SIG-M5 (cell line): ENCODE measurements at places on chromosomes 4 and X.

DNA sequence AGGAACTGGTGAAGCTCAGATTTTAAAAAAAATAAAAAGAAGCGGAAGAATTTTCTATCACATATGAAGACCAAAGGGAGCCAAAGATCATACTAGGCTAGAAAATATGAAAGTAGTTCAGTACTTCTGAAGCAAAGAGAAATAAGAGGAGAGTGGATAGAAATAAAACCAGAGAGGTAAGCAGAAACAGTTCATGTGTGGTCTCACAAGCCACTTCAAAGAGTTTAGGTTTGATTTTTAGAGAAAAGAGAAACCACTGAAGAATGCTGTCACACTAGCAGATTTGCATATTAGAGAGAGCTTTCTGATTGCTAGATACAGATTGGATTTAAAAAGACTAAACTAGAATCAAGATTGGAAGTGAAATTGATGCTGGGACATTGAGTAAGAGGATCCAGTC is 51.7 kb downstream of the GABRA3 start:
- no peak for DNase-seq

DNA sequence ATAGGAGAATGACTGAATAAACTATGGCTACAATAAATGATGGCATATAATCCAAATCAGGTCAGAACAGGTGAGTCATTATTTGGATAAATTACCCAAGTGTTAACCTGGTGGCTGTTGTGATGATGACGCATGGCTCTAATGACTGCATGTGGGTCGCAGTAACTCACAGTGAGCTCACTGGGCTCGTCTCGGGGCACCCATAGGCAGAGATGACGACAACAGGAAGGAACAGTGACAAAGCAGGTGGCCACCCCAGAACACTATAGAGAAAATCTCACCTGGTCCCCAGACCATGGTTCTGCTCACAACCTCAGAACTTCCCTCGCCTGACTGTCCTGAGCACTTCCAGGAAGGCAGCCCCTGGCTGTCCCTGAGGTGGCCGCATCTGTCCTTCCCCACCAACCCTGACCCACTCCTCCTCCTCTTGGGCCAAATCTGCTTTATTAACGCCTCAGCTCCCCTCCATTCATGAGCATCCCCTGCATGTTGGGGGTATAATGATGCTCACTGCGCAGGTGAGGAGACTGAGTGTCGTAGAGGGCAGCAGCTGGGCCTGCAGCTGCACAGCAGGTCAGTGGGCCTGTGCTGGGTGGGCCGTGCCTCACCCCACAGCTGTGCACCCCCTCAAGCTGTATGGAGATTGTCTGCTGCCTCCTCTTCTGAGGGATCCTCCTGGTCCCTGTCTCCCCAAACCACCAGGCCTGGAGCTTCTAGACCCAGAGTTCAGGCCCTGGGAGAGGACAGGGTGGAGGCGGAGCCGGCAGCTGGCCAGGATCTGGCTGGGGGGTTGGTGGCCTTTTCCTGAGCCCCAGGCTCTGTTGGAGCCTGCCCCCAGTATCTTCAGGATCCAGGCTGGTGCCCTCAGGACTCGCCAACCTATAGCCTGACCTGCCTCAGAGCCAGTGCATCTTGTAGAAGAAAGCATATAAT is 30.9 kb upstream of the FAM156A start:
- DNase-seq, result no peak

DNA sequence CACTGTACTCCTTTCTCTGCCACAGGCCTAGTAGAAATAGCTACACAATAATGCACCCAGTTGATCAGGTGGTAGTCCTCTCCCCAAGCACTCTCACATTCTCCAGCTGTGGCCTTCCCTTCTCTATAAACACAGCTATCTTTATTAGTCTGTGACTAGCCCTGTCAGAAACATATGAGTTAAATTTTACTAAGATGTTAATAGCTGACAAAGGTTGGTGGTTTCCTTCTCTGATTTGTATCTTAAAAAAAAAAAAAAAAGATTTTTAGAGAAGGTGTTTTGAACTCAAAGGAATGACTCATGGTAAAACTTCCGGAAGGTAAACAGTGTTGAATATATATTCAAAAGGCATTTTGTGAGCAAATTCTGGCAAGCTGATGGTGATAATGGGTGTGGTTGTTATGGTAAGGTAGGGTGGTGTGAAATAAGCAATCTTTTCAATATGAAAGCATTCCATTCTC is 327.4 kb downstream of the PPP3CA start:
- DNase-seq, result no peak

DNA sequence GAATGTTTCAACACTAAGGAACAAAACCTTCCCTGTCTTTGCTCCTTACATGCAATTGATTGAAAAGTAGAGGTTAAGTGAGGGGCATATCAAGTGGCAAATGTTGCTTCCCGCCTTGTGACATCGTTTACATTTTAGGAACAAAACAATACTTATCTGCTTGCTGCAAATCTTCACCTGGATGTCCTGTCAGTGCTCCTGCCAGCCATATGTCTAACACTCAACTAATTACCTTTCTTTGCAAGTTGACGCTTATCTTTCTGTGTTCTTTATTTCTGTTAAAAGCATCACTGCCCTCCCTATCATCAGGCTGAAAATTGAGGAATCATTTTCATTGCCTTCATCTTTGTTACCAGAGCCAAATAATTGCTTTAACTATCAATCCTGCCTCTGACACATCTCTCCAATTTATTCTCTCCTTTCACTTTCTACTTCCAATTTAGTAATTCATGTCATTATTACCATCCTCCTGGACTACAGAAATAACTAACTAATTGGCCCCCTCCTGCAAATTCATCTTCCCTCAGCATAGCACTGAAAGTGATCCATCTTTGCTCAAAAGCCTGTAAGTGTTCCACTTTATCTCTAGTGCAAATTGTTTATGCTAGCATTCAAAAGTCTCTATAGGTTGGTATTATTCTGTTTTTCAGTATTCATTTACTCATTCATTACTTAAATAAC is 298.7 kb upstream of the ATOH1 start:
- no peak for DNase-seq

- DNase-seq, result no peak
Measured at GRCh38 chr4:42396752-42397634, at the start of gene SHISA3. TSS of gene SHISA3 (plus strand) at chr4:42397488. CDS start at chr4:42398057, 569 bp downstream.

GRCh38 chr4:34534916-34535315 is 1709.4 kb downstream of the ARAP2 start:
- no peak for DNase-seq

DNA sequence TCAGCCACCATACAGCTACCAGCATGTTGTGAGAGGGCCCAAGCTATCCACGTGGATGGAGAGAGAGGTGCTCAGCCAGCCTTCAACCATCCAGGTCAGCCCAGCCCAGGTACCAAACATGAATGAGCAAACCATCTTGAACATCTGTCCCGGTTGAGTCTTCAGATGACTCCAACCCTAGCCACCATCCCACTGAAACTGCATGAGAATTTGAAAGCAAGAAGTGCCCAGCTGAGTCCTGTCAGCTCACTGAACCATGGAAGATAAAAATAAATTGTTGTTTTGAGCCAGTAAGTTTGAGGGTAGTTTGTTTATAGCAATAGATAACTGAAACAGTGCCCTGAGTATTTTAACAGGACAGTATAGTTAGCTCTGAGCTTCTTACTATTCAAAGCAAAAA is 7.3 kb upstream of the SEL1L3 start:
- DNase-seq, result no peak

GRCh38 chrX:334971-335757 is 16.6 kb upstream of the GTPBP6 start:
- DNase-seq, result no peak

- DNase-seq, result no peak
Measured at GRCh38 chrX:14872355-14872754, 514 bp downstream of the FANCB start.

- DNase-seq, result no peak
Measured at GRCh38 chr4:1524761-1525160, 118.5 kb upstream of the NKX1-1 start.

DNA sequence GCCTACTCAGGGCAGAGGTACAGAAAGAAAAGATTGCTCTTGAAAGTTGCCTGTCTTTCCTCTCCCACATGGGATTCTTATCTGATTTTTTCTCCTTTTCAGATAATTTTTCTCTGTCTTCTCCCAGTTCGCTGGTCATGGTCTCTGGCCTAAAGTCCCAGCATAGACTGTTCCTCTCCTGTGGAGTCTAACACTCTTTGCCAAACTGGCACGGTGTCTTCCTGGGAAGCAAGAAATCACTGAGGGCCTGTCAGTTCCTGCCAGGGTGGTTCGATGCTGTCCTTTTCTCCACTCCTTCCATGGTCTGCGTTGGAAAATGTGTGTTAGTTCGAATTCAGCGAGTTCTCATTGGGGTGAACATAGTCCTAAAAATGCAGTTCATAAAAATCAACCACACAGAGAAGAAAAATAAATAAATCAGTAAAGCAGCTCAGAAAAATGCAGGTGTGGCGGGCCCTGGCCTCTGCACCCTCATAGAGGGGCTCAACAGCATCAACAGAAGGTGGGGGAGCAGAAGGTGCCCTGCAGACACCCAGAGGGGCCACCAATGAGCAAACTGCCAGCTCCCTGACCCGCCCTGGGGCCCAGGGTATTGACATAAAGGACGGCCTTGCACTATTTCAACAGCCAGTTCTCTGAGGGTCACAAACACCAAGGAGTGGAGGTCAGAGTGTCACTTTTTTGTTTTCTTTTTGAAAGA is 2.1 kb downstream of the RGN start:
- no peak for DNase-seq

GRCh38 chrX:65017451-65017850 is 41.2 kb upstream of the ZC4H2 start:
- no peak for DNase-seq

DNA sequence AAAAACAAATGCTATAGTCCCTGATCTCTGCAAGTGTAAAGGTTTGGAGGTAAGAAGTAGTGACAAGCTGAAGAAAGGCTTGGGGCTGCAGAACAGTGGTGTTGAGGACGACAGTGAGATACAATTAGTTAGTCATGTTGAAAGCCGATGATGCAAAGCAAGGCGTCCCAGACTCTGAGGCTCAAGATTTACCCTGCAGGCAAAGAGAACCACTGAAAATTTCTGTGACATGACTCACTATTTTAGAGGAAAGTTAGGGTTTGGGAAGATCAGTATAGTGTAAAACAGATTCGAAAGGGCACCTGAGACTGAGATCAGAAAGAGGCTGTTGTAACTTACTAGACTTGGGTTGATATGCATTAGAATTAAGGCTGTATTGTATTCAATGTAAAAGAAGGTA is 281.3 kb upstream of the FTHL17 start:
- DNase-seq, result no peak

DNA sequence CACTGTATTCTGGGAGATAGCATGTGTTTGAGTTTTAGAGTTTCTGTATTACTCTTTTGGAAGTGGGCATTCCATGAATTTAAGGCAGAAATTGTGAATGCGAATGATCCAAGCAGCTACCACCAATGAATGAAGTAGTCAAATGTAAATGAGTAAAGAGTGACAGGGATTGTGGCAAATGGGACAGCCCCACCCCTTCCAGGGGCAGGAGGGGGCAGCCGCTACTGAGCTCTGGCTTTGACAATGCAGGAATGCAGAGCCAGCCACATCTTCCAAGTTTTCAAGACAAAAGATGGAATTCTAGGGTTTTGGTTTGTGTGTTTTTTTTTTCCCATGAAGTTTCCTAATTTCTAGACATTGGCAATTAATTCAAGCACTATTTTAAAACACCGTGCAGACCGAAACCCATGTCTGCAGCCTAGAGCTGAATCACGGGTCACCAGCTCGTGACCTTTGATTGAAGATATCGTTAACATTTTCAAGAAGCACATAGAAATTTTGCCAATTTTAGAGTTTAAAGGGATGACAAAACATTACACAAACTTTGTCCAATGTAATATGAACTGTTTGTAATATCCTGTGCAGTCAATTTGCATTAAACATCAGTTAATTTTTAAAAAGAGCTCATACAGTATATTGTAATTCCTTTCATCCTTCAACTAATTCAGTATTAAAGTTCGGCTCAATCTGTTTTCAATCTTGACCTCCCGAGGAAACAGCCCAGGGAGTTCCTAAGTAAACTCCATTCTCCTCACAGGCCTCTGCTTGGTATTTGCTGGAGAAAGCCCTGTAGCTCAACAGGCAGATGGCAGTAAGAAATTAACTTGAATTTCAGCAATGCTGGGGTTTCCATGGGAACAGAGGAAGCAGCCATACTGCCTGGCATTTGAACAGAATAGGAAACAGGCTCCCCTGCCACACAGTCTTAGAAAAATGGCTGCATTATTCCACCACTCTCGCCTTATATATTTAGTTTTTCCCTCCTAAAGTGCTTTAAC is 83.4 kb downstream of the UCHL1 start:
- no peak for DNase-seq

DNA sequence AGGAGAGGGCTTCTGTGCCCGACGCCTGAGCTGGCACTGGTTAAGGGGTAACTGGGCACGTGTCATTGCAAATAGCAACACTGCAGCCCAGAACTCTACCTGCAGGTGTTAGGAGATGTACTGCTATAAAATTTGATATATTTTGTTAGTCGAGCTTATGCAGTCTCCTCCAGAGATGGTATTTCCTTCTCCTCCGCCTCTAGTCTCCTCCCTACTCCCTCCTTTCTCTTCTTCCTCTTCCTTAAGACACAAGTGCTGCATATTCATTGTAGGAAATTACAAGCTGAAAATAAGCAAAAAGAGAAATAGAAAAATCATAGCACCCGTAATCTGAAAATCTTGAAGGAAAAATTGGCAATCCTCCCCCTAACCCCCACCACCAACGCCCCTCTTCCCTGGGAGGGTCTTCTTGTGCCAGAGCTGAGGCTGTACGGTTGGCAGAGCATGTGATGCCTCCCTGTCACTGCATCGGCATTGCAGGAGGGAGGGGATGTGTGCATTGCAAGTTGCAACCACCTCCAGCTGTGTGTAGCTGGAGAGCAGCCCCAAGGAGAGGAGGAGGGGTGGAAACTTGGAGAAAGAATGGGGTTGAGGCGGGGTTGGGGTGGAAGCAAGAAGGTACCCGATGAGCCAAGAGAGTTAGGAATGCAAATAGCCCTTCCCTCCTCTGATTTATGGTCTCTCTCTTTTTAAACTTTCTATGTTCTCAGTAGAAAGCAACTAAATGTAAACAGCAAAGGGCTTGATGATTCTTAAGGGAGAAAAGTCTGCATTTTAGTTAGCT is 48.3 kb upstream of the MND1 start:
- DNase-seq, result no peak

DNA sequence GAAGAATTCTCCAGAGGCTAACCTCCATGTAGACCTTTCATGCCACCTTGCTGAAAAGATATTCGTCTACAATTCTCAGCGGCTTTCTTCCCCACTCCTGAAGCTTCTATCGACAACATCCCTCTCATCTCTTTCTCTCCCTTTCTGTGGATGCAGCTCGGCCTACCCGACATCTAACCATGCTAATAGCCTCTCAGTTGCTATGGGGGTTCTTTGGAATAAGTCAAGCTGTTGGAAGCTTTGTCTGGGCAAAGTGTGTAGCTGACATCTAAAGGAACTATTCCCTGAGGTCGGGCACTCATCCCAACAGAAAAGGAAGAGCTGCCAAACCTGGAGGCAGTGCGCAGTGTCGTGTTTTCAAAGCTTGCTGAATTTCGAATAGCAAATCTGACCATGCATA is 192.1 kb downstream of the RBMX2 start:
- DNase-seq, result no peak

- DNase-seq, result no peak
Measured at GRCh38 chr4:44760142-44760898, 34.0 kb upstream of the GNPDA2 start.

GRCh38 chr4:109649872-109650271 is 53.4 kb downstream of the CASP6 start:
- DNase-seq, result no peak
